Thoracic aorta (tissue), 2 donors: ENCODE measurements at places on chromosomes 3 and 15. TPM values are rescaled to one million over a fixed set of nuclear protein-coding genes. Genes with fewer than 3 reads are reported as not detected.

GRCh38 chr3:187765342-187765741 is 20.1 kb upstream of the BCL6 start:
- DNase-seq: no peak

CHRNA5 gene
- 1.6 TPM for total RNA-seq

ANKRD63 gene
- not detected for total RNA-seq

MYO1E gene
- total RNA-seq: 56.2 TPM

- DNase-seq: no peak
Measured at GRCh38 chr3:100289339-100289738, 28.5 kb downstream of the TBC1D23 start.

- DNase-seq: peak; percentile 12
Measured at GRCh38 chr15:80060356-80061006, 1.0 kb downstream of the ZFAND6 start.

- DNase-seq: no peak
Measured at GRCh38 chr3:5227812-5228211, 40.3 kb downstream of the EDEM1 start.

- DNase-seq: no peak
Measured at GRCh38 chr3:11513817-11514135, 129.9 kb downstream of the VGLL4 start.

DNA sequence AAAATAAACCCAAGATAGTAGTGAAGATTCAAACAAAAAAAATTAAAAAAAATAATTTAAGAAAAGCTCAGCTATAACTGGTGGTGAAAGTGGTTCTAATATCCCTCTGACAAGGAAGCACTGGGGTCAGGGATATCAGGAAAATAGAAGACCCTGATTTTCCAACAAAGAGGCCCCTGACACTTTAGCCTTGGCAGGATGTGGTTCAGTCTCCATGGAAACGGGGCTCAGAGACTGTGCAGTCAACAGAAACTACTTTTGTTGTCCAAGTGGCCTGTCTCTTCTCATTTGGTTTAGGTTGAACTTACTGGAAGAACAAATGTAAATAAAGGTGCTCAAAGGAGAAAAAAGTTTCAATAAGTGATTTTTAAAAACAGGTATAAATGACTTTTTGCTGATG is 27.2 kb downstream of the INTS14 start:
- DNase-seq: no peak

DNA sequence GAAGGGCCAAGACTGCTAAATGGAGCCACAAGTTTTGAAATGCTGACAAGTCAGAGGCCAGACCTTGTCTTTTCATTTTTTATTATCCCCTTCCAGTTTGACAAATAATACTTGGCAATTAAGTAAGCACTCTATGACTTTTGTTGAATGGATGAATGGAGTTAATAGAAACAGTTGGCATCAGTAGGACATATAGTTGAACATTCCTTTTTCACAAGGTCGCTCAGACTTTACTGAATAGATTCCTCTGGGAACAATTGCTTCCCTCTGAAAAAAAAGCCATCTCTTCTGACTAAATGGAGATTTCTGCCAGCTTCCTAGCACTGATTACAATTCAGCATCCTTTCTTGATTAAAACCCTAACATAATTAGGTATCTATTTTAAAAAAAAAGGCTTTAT is 53.2 kb downstream of the TRA2B start:
- DNase-seq: no peak

DNA sequence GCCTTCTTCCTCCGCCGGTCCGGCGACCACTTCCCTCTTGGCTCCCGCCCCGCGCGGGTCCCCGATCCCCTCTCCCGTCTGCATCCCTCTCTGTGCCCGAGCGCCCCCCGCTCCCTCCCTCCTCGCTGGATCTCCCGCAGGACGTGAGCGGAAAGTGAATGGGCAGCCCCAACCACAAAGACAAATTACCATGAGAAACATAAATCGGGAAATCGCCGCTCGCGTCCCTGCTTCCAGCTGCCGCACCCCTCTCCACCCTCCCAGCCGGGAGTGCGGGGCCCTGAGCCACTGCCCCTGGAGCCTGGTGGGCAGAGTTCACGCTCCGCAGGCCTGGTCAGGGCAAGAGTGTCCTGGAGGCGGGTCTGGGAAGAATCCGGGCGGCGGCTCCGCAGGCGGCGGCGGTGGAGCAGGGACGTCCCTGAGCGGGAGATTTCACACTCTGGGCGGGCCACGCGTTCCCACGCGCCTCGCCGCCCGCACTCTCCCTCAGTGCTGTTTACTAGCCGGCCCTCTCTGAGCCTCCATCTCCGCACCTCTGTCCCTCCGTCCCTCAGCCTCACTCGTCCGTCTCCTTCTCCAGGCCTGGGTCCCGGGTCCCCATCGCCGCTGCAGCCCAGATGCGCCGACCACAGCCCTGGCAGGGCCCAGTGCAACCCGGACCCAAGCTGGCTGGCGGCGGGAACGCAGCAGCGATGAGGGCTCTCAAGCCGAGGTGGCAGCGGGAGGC is 835 bp downstream of the SEMA5B start:
- DNase-seq: no peak
